Mesenchymal stem cell (in vitro differentiated cells and primary cell): ENCODE measurements at places on chromosomes 13 and 19.

GRCh38 chr19:45189971-45190370 lies 11.4 kb downstream of the BLOC1S3 start:
- DNase-seq: no peak

DNA sequence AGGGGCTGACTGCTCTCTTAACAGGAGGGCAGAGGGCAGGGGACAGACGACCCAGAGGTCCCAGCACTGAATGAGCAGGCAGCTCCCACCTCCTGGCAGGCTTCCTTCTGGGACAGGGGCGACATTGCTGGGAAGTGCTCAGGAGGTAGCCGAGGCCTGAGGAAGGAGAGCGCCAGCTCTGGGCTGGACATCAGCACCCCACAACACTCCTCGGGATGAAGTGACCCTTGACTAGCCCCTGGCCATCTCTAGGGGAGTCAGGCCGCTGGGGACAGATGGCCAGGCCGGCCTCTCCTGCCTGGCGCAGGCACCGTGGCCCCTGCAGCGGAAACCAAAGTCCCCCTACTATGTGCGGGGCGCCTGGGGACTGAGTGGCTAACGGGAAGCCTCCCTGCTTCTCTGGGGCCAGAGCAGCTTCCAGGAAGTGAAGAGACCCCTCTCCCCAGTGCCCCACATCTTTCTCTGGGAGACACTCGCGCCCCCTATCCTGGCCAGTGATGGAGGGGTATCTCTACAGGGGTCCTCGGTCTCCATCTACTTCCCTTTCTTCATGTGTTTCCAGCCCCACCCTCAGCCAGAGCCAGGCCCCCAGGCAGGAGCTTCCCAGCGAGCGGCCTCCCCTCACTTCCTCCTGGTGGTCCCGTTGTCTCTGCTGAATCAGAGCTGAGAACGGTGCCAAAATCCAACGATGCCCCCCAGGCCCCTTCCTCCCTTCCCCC lies 10.1 kb downstream of the PRR36 start:
- no peak for DNase-seq

DNA sequence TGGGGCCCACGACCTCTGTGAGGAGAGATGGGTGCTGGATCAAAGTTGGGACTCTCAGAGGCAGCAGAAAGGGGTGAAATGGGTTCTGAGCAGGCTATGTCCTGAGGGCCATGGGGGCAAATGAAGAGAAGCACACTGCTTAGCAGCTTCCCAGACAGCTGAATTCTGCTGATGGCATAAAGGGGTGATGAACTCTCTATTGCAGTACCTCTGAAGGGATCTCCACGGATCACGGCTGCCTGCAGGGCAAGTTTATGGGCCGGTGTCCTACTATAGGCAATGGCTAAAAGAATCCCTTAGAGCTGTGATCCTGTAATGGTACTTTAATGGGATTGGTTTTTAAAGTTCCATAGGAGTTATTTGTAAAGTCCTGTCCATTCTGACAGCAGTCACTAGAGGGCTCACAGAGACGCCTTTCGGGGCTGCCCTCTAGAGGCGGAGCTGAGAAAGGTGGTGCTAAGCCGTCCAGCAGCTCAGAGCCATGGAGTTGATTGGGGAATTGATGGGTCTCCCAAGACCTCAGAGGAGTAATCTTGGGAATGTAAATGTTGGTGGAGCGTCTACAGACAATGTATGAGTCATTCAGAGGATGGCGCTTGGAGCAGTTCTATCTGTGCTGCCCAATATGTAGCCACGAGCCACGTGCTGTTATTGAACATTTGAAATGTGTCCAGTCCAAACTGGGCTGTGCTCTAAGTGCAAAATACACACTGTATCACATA lies 287.3 kb downstream of the COG6 start:
- DNase-seq: peak; percentile 83

DNA sequence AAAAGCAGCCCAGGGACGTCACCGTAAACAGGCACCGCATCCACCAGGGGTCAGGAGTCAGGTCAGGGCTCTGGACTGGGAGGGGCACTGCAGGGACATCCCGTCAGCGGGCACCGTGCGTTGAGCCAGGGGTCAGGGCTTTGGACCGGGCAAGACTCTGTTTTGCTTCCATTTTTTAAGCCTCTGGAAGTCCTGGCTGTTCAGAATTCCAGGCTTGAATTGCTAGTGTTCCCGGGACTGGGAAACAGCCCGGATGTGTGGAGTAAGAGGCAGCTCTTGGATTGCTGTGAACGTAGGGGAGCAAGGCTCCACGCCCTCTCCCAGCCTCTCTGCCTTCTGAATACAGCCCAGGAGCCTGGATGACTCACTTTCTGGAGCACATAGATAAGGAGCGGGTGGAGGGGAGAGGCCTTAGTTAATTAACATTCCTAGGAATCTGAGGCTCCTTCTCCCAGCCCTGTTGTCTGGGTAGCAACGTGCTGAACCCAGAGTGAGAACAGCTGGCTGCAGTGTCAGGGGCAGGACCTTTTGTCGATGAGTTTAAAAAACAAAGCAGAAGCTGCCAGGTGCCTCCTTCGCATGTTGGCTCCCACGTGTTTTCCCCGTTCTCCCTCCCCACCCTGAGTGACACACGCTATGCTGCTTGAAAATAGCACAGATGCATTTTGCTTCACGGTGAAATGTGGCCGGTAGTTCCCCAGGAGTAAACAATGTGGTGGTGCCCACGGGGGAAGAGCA lies 21.9 kb downstream of the ATP11A start:
- peak; percentile 98 for DNase-seq

- DNase-seq: no peak
These were observed 9.5 kb downstream of the RAB8A start for GRCh38 chr19:16121141-16121540.

GRCh38 chr19:18153556-18154134 lies 682 bp downstream of the PIK3R2 start:
- no peak for DNase-seq

- no peak for DNase-seq
These were observed 25.5 kb downstream of the NKPD1 start for GRCh38 chr19:45135176-45135885.

- no peak for DNase-seq
These were observed 12.2 kb downstream of the SLC8A2 start for GRCh38 chr19:47459477-47459876.

DNA sequence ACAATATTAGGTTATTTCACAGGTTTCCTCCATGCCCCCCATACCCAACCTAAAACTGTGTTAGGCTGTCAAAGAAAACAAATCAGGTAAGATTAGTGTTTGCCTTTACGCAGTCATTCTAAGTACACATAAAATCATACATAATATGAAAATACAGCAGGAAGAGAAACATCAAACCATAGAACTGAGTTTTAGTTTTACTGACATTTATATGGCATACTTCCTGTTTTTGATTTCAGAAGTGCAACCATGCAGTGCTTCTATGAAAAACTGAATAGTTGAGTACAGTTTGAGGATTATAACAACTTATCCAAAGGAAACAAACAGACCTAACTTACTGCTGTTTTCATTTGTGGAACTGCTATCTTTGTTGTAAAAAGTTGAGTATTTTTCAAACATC lies 91.3 kb downstream of the KCNRG start:
- no peak for DNase-seq

DNA sequence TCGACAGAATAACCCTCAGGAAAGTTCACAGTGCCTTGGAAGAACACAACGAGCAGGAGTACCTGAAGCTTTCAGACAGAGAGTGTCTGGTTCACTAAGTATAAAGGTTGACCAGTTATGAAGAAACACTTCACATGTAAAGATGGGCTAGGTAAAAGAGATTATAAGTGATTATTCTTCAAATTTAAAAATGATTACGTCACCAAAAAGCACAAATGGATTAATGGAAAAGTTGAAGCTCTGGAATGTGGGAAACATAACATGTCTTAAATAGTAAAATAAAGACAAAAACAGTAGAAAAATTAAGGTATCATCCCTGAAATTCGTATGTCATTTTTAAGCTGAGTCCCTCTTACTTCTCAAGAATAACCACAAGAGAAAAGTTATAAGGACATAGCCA lies 643.9 kb upstream of the KLF12 start:
- no peak for DNase-seq

DNA sequence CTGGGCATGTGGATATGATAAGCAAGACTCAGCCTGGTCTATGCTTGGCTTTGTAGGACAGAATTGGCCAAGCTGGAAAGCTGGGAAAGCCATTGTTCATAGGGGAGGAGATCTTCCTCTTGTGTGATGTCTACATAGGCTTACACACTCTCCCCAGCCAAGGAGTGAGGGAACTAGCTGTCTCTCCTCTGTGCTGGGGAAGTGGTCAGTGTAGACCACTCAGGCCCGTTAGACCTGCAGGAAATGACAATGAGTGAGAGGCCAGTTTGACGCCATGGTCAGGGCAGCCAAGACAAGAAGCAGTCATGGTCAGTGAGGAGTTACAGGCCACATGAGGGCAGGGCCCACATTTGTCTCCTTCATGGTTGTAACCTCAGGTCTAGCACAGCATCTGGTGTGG lies 159.1 kb upstream of the KL start:
- DNase-seq: no peak

- no peak for DNase-seq
These were observed 122.8 kb downstream of the OXGR1 start for GRCh38 chr13:96871469-96871868.

- DNase-seq: no peak
These were observed 1053.6 kb upstream of the MIR17HG start for GRCh38 chr13:90293793-90294361.

DNA sequence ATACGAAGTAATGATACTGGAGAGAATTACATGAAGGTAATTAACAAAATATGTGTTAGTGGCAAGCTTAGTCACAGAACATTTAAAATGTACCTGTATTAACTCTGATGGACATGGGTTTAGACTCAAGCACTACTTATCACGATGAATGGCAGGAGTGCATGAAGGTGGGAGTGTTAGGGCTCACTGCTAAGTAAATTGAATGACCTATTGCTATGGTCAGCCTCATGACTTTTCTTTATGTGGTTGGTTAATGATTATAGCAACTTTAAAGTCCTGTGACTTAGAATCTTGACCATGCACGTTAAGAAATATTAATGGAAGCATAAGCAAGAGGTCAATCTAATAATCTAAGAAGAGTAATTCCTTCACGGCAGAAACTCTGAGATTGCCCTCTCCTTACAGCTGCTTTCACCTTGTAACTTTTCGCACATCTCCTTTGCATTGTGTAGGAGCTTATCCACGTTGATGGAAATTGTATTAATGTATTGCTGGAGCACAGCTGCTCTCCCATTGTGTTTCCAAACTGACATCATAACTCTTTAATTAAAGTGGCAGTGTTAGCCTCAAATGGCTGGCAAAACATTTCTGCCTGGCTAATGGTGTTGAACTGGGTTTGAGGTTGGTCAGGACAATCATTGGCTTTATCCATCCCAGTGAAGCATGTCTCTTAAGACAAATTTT lies 114.5 kb downstream of the RXFP2 start:
- DNase-seq: no peak

DNA sequence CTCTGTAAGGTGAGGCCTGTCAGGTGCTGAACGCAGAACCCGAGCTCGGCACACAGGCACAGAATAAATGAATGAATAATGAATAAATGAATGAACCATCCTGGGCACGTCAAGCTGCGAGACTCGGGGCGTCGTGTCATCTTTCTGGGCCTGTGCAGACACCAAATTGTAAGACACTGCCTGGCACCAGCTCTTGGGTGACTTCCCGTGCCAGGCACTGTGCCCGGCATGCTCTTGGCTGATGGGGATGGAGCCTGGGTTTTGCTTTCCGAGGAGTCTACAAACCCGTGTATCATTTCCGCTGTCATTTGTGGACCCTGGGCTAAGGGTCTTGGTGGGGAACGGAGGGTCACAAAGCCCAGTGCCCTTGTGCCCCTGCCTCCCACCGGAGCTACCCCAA lies 43.9 kb downstream of the CELF5 start:
- DNase-seq: no peak

DNA sequence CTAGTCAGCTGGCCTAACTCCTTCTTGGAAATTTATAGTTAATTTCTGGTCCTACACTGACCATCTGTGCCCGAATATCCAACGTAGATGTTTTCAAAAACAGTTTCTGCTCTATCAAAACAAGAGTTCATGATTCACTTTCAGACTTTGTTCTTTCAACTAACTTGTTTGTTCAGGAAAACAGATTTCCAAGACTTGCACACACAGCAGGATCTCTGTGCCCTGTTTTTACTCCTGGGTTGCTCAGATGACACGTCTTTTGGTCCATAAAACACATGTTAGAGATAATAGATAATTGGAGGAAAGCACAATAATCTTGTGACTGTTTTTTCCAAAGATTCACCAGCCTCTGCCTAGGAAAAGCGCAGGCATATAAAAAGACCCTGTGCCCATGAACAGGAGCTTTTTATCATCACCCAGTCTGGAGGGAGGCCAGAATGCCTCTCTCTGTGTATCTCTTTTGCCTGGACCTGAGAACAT lies 218.0 kb downstream of the IRS2 start:
- DNase-seq: no peak

DNA sequence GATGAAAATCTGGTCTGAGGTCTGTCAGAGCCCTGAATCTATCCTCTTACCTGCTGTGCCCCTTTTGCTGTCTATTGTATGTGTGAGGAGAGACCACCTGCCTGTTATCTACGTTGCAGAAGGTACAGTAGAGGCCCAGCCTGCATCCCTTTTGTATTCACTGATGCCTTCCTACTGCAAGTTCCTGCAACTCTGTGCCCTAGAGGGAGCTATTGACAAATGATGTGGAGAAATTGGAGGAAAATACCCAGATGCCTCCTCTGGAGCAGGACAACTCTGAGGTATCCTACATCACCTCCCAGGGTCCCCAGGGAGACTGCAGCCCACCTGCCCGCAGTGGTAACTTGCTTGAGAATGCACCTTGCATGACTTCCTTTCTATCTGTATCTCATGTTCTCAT lies 33.7 kb downstream of the SIAH3 start:
- no peak for DNase-seq

DNA sequence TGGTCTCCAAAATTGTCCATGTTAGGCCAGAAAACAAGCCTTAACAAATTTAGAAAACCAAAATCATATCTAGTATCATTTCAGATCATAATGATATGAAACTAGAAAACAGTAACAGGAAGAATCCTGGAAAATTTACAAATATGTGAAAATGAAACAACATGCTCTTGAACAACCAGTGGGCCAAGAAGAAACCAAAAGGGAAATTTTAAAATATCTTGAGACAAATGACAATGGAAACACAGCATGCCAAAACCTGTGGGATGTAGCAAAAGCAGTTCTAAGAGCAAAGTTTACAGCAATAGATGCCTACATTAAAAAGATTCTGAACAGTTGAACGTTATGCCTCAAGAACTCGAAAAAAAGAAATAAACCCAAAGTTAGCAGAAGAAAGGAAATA lies 32.6 kb downstream of the VWA8 start:
- no peak for DNase-seq

GRCh38 chr13:113064000-113064533 lies 41.5 kb upstream of the F7 start:
- DNase-seq: no peak

GRCh38 chr13:73519396-73520116 lies 460.8 kb downstream of the KLF5 start:
- DNase-seq: no peak
